ENCODE measurements at places on chromosomes 3 and 15.

GRCh38 chr15:38904298-38904697, 339.7 kb upstream of the RASGRP1 start:
- DNase-seq = no peak

DNA sequence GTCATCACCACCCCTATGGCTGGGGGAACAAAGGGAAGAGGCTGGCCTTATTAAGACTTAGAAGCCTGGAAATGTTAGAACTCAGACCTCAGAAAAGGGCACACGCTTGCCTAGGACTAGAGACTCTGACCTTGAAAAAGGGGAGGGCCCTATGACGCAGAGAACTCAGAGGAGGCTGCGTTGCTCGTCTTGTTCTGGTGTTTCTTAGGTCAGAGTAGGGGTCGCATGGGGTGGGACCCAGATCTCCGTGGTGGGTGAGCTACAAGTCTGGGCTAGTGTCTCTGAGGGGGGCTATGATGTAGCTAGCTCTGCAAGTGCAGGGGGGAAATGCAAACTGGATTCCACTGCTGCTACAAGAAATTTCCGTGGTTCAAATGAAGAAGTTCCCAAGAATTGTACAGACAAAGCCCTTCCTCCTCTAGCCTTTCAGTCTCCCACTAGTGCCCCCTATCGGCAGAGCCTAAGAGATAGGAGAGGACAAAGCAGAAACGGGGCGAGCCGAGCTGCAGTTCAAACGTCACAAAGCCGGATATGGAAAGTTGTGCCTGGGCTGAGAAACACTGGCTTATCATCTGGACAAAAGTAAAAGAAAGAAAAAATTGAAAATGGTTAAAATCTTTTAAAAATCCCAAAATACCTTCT, 392.9 kb upstream of the ROBO2 start:
- no peak for DNase-seq

DNA sequence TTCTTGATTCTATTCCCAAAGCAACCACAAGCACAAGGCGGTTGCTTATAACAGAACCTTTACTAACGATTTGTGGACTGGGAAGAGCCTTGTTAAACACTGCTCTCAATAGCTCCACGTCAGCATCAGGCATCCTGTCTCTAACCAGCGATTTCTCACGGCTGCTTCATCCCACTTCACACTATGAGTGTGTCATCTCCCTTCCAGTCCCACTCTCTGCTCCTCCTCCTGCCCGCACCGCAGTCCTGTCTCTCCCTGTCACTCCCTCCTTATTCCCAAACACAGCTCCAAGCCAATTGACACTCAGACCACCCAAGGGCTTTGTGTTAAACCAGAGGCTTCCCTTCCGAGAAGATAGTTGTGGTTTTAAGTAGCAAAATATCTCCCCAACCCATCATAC, 94.8 kb downstream of the ABHD5 start:
- DNase-seq = no peak

DNA sequence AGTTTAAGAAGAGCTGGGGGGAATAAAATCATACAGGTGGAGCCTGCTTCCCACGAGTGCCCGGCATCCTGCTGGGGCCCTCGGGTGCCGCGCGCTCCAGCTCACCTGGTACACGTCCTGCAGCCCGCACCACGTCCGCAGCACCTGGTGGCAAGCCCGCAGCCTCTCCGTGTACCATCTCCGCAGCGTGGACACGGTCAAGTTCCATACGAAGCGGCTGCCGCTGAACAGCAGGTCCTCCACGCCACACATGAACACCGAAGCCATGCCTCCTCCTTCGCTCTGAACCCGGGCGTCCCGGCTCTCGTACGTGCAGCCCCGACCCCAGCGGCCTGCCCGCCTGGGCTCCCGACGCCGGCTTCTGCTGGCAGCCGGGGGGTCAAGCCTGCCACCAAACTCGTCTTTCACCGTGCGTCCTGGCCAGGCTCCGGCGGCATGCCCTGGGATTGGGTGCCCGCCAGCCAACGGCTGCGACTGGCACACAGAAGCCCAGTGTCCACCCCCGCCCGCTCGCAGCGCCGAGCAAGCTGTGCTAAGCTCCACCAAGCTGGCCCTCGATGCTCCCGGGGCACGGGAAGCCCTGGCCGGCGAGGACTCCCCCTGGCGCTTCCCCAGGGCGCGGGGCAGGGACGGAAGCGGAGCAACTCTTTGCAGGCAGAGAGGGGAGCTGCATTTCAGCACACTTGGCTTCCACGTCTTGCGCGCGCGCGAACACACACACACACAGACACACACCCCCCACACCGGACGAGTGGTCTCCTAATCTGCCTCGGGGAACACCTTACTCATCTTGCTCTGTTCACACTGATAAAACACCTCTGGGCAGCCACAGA, at the start of gene FRMD4B:
Gene FRMD4B (minus strand): TSS at position 366 of the 833 bp plus-strand sequence. CDS start 99 bp downstream, at position 267.
- DNase-seq = peak; percentile 36

DNA sequence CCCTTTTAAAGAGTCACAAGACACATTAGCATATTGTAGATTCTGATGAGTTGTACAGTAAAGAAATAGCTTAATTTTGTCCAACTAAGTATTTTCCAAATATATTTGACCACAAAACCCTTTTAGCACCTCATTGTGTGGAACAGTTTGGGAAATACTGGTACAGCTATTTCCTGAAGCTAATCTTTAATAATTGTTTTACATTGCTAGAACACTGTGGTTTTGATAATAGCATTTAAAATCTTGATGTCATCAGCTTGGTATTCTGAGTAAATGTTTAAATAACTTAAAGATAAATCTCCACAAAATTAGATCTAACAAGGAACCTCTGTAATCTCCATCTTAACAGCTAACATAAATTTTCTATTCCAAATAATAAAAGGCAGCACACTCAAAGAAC, 140.0 kb upstream of the MLF1 start:
- DNase-seq = no peak

- DNase-seq = no peak
These were observed 28.8 kb upstream of the PLSCR2 start for GRCh38 chr3:146498002-146498736.

GRCh38 chr3:33425453-33425852, 14.8 kb downstream of the UBP1 start:
- DNase-seq = no peak

DNA sequence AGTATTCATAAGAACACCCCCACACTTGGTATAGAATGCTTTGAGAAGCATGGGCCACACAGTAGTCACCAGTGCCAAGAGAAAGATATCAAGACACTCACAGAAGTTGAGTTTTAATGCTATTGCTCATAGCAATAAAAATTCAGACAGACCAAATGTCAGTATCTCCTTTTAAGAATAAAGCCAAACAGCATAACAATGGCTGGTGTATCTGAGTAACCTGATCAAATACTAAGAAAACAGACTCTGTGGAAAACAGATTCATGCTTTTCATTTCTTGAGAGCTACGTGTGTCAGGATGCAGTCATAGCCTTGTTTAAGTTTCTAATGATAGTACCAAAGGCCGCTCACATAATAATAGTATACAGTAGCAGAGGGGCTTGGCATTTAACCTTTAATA, 778.5 kb downstream of the MECOM start:
- no peak for DNase-seq

DNA sequence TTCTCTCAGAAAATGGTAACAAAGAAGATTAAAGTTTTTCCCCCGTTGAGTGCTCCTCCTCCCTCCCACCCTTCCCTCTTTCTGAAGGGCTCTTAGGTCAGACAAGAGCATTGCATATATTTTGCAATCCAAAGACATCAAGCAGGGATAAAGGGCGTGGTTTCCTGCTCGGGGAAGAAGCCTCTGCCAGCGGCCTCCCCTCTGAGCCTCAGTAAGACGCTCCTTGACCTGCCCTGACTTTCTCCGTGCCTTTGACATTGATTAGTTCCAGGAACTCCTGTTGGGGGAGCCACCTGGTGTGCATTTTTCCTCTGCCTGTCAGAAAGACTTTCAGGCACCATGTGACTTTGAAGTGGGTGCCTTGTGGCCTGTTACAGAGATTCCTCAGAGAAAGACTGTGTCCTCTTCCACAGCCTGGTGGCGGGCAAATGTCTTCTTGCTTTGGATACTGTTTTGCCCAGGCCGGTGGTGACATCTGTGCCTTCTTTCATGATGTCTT, 87.2 kb upstream of the TBL1XR1 start:
- DNase-seq = peak; percentile 70

GRCh38 chr3:165827883-165828282, 9.3 kb downstream of the BCHE start:
- DNase-seq = peak; percentile 8

- DNase-seq = no peak
These were observed 535.1 kb upstream of the NR2F2 start for GRCh38 chr15:95795386-95795785.

- peak; percentile 6 for DNase-seq
These were observed 226.7 kb upstream of the C2CD4B start for GRCh38 chr15:62391641-62392262.

GRCh38 chr3:84547207-84547606, 411.6 kb upstream of the CADM2 start:
- no peak for DNase-seq

- no peak for DNase-seq
These were observed 545.5 kb upstream of the MDFIC2 start for GRCh38 chr3:70857916-70858315.

DNA sequence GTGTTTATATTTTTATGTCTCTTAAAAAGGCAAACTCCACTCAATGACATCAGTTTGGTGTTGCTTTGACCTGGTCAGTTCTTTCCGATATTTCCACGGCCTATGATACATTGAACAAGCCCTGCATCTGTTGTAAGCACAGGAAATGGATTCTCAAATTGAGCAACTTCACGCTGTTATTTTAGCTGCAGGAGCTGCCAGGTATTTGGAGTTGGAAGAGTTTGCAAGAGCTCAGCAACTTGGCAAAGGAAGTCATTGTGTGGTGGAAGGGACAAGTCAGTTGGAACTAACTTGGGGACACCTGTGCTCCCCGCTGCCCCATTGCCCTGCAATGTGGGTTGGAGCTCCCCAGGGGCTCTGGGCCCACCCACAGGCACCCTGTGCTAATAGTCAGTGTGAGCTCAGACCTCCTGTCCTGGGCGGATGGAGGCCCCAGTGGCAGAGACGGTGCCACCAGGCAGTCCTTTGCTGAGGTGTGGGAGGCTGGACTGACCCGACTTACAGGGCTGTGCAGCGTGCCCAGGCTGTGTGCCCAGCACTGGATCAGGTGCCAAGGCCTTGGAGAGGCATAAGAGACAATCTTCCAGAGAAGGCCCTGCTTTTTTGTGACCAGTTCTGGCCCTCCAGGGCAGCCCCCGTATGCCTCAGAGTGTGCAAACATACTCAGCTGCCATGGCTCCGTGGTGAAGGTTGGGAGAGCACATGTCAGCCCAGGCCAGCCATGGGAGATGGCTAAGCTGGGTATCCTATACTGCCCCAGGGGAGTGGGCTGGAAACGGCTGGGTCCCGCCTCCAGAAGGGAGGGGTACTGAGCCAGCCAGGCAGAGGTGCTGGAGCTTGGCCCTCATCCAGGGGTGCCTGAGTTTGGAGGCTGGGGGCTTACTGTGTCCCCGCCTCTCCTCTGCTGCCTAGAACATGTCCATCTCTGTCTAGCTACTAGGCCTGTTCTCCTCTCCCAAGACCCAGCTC, 43.5 kb downstream of the KY start:
- peak; percentile 92 for DNase-seq

GRCh38 chr3:178895178-178895789, 176.3 kb downstream of the ZMAT3 start:
- DNase-seq = no peak

- DNase-seq = peak; percentile 74
These were observed 17.7 kb downstream of the SEC62 start for GRCh38 chr3:169984292-169984691.

DNA sequence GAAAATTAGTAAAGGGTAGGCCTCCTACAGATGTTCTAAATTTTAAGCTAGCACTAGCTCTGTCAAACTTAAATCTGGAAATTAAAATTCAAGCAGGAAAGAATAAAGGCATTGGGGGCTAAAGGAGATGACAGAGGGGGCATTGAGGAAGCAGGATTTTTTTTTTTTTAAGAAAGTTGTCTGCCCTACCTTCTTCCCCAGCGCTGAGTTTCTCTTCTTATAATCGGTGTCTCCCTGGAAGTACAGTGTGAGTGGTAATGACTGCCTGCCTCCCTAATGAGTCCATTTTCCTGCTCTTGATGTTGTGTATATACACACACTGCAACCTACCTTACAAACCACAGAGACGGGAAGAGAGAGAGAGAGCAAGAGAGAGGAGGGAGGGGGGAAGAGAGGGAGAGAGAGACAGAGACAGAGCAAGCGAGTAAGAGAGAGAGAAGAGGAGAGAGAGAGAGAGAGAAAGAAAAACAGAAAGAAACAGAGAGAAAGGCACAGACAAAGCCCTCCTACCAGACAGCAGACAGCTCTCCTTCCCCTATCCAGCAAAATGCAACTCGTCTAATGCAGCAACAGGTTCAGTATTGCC, 47.0 kb downstream of the ZBTB20 start:
- DNase-seq = no peak

GRCh38 chr3:118577055-118577777, 457.4 kb downstream of the IGSF11 start:
- no peak for DNase-seq

- DNase-seq = peak; percentile 93
These were observed 284.1 kb upstream of the LRRFIP2 start for GRCh38 chr3:37458162-37459120.

- no peak for DNase-seq
These were observed 11.2 kb upstream of the ATP13A3 start for GRCh38 chr3:194497799-194498575.

DNA sequence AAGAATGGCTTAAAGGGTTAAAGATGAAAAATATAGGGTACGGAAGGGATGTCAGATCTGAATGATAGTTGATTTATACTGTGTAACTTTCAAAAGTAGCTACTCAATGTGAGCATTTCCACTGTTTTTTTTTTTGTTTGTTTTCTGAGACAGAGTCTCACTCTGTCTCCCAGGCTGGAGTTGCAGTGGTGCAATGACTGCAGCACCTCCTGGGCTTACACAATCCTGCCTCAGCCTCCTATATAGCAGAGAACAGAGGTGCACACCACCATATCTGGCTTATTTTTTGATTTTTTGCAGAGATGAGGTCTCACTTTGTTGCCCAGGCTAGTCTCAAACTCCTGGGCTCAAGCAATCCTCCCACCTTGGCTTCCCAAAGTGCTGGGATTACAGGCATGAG, 9.9 kb upstream of the PXK start:
- no peak for DNase-seq
